ENCODE measurements at places on chromosomes 13 and 19.

DNA sequence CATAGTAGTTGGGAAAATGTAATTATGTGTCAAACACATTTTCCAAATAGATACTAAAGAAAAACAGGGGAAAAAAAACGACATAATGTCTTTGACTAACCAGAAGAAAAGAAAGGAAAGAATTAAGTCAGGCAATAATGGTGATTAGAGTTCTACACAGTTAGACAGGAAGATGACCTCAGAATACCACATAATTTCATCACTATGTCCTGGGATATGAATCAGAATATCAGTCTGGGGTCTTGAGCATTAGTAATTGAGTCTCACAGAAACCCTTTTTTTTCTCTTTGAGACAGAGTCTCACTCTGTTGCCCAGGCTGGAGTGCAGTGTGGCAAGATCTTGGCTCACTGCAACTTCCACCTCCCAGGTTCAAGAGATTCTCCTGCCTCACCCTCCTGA lies 503.4 kb downstream of the SLITRK1 start:
- no peak for DNase-seq

GRCh38 chr13:48729856-48730255 lies 76.1 kb downstream of the CYSLTR2 start:
- no peak for DNase-seq

GRCh38 chr13:104289400-104289799 lies 1223.2 kb upstream of the SLC10A2 start:
- no peak for DNase-seq

GRCh38 chr13:34064456-34065205 lies 246.7 kb downstream of the RFC3 start:
- peak; percentile 19 for DNase-seq

DNA sequence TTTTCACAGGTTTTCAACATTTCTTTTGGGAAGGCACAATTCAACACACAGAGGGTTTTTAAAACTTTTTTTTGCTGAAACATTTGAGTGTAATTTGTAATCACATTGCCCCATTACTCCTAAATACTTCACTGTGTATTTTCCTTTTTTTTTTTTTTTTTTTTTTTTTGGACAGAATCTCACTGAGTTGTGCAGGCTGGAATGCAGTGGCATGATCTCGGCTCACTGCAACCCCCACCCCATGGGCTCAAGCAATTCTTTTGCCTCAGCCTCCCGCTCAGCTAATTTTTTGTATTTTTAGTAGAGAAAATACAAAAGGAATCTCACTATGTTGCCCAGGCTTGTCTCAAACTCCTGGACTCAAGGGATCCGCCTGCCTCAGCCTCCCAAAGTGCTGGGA lies 14.8 kb upstream of the DNAJC15 start:
- DNase-seq: no peak

- DNase-seq: no peak
Measured at GRCh38 chr13:91986761-91987483, 588.5 kb downstream of the GPC5 start.

- no peak for DNase-seq
Measured at GRCh38 chr19:8504171-8504570, 1.7 kb upstream of the PRAM1 start.

DNA sequence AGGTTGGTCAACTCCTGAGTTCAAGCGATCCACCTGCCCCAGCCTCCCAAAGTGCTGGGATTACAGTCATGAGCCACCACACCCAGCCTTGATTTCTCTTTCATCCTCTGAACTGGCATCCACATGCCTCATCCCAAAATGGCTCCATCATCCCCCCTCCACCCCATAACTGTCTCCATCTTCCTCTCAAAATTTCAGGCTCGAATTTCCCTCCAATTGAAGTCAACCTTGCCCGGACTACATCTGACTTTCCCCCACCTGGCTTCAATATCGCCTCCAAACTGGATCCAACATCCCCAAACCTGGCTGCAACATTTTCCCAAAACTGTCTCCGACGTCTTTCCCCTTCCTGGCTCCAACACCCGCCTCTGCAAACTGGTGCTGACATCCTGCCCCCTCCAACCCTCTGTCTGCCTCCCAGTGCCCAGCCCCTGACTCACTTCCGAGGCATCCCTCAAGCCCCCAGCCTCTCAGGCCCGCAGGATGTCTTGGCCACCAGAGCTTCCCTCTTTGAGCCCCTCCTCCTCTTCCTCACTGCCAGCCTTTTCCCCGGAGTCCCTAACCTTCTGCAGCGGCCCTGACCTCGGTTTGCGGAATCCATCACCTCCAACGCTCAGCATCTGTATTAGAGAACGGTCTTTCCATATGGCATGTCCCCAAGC lies 943 bp downstream of the EXOC3L2 start:
- no peak for DNase-seq

DNA sequence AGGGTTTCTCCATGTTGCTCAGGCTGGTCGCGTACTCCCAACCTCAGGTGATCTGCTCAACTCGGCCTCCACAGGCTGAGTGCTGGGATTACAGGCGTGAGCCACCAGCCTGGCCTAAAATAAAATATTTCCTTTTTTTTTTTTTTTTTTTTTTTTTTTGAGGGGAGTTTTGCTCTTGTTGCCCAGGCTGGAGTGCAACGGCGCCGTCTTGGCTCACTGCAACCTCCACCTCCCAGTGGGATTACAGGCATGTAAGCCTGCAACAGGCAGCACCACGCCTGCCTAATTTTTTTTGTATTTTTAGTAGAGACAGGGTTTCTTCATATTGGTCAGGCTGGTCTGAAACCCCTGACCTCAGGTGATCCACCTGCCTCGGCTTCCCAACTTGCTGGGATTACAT lies 4.9 kb downstream of the ZNF506 start:
- no peak for DNase-seq

GRCh38 chr13:21541980-21542379 lies 62.0 kb downstream of the MICU2 start:
- DNase-seq: no peak

- DNase-seq: no peak
Measured at GRCh38 chr19:3075605-3076431, 13.5 kb upstream of the TLE5 start.

DNA sequence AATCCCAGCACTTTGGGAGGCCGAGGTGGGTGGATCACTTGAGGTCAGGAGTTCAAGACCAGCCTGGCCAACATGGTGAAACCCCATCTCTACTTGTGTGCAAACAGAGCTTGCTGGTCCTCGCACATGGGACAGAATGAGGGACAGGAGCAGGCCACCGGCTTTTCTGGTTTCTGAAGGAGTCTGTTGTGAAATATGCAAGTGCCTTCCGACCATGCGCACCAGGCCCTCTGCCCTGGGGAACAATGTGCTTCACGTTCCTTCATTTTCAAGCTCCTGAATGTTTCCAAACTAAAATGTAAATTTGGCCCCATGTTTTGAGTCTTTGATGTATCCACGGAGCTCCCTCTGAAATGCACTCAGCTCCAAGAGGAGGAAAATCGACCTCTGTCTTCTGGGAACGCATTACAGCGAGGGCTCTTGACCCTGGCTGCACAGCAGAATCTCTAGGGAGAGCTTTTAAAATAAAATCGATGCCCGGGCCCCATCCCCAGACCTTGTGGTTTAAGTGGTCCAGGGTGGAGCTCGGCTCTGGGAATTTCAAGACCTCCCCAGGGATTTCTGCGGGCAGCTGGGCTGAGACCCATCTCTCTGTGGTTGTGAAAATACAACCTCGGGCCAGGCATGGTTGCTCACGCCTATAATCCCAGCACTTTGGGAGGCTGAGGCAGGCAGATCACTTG lies 9.3 kb upstream of the ACP4 start:
- DNase-seq: no peak

DNA sequence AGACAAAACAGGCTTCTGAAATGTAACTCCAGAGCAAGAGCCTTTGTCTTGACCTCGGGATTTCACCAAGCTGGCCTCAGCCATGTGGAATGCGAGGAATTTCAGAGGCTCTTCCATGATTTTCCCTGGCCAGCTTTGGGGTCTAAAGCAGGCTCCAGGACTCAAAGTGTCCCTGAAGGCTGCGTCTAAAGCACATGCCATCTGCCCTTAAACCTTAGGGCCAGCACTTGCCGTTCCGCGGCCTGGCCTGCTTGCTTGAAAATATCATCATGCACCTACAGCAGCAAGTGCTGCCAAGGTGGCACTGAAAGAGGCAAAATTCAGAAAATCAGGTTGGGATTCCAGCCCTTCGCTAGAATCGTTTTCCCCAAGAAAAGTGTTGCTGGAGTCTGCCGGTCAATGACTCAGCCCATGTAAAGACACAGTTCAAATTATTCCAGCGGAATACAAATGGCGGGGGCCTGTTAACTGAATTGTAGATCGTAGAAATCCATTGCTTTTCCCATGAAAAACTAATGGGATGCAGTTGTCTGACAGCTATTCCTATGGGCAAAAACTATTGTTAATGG lies 105.7 kb upstream of the RAP2A start:
- no peak for DNase-seq

- no peak for DNase-seq
Measured at GRCh38 chr19:38211151-38211591, 12.9 kb downstream of the DPF1 start.

DNA sequence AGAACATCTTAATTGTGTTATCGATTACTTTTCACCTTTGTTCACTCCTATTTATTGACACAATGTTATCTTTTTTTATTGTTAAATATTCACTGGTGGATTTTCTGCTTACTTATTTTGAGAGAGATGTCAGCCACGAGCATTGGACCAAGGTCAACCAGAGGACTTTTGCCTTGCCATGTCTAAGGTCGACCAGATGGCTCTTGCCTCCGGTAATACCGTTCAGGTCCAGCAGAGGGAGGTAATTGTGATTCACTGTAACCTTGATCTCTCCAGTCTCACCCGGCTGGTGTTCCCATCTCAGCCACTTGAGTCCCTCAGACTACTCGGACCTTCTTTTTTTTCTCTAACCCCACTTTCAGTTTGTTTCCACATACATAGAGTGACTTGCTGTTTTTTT lies 1438.1 kb downstream of the UQCRFS1 start:
- no peak for DNase-seq

- no peak for DNase-seq
Measured at GRCh38 chr13:101451641-101452040, 834 bp upstream of the ITGBL1 start.

GRCh38 chr13:98187155-98187964 lies 10.3 kb upstream of the RNF113B start:
- DNase-seq: no peak

DNA sequence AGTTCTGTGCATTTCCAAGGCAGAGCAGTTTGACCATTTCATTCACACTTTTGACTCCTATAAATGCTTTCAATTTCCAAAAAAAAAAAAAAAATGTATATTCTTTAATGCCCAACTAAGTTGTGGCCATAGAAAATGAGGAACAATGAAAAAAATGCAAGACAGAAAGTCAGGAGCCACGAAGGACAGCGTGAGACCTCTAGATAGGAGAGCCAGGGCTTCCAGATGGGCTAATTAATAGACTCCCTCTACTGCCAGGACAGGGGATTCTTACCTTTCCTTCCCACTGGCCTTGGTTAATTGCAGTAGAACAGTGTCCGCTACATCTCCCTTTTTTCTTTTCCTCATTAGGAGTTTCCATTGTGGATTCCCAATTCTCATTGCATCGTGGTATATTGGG lies 8.6 kb downstream of the FPR3 start:
- no peak for DNase-seq

DNA sequence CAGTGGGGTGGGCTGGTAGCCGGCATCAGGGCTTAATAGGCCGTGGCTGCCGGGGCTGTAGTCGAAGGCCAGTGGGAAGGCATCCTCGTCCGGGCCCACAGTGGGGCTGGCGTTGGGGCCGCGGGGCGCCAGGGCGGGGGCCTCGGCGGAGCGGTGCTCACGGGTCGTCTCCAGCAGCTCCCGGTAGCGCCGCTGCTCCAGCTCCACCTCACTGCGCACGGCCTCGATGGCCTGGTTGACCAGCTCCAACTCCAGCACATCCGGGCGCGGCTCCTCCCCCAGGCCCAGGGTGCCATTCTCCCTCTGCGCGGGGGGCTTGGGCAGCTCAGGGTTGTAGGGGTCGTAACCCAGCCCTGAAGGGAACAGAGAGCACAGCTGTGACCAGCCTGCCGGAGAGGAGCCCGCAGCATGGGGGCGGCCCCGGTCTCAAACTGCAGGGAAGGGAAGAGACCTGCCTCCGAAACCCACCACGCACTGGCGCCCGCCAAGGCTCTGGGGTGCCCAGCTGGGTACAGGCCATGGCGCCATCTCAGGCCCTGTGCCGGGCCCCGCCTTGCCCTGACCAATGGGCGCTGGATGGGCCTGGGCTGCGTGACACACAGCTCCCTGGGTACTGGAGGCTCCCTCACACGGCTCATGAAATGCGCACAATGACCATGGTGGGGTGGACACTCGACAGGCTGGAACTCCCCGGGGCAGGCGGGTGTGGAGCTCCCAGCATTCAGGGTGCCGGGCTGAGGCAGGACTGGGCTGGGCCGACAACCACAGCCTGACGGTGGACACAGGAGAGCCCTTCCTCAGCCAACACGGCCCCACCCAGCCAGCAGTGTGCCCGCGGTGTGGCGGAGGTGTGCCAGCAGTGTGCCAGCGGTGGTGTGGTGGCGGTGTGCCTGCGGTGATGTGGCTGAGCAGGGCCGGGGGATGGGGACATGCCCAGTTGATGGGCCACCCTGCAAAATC lies 16.5 kb upstream of the ATP8B3 start:
- DNase-seq: no peak

- DNase-seq: no peak
Measured at GRCh38 chr19:45187421-45188100, 9.0 kb downstream of the BLOC1S3 start.

DNA sequence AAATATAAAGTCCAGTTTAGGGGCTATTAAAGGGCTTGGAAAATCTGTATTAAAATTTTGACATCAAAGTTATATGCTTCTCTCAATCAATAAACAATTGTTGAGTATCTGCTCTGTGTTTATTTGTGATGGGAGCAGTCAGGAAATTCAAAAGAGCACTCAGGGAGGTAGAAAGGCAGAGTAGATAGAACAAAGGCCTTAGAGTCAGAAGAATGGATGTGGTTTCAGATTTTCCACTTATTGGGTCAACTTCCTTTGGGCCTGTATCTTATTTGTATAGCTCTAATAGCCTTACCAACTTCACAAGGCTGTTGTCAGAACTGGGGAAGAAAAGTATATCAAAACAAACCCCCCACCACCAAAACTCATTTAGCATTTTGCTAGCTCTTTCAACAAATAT lies 302.6 kb downstream of the SPRY2 start:
- no peak for DNase-seq

DNA sequence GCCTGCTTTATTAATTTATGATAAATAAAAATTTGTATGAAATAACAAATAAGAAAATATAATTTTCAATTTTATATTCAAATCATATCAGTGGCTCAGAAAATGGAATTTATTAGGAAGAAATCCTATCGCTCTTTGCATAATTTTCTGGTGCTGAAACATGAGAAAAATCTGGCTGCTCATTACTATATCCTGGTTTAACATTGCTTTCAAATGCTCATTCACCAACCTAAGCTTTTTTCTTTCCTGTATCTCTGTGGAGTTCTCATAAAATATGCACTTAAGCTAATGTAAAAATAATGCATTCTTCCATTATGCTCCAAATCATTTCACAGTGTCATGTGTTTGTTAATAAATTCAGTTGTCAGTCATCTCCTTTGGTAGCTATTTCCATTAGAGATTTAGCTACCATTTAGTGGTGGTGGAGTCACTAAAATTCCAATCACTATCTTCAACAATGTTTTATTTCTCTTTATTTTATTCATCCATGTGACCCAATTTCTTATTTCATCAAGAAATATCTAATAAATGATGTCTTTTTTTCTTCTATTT lies 498.0 kb downstream of the DCT start:
- DNase-seq: no peak
